ENCODE measurements at places on chromosomes 3 and 15.

DNA sequence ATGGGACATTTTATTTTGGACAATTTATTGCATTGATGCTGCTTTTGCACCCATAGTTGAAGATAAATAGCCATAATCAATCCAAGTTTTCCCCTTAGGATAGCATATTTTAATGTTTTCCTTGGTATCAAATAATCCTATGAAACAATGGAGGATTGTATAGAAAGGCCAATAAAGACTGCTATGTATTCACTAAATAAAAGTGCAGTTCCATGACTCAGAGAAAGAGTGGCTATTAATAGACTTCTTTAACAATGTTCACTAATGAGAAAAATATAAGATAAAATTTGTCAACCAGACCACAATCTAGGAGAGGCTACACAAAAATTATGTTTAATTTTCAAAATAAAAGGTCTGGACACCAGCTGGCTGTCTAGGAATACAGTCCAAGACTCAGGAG, 560.9 kb upstream of the AGTR1 start:
- no peak for DNase-seq

DNA sequence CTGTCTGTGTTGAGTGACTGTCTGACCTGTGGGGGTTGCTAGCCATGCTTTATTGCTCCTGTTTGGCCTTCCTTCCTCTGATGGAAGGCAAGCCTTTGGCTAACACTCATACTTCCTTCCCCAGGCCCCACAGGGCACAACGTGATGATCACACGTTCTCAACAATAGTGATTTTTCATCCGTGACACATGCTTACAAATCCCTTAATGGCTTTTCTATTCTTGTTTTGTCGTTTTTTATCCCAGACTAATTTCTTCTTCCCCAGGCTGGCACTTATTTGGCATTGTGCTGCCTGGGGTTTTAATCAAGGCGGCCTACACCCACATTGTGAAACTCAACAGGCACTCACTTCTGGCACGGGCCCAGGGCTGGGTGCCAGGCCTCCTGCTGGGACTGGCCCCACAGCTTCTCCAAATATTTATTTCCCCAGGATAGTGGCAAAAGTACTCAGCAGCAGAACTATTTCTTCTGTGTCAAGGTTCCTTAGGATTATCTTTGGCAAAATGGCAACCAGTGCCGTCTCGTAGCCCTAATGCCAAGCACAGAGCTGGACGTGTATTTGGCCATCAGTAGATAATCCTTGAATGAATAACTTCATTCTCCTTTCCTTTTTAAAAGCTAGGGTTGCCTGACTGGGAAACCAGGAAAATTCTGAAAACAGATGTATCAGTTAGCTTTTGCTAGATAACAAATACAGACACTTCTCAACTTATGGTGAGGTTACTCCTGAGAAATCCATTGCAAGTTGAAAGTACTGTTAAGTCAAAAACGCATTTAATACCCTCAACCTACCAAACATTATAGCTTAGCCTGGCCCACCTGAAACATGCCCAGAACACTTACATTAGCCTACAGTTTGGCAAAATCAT, 30.6 kb downstream of the CMTM7 start:
- DNase-seq: no peak

GRCh38 chr3:43692971-43693370, 2.2 kb downstream of the ABHD5 start:
- DNase-seq: no peak

DNA sequence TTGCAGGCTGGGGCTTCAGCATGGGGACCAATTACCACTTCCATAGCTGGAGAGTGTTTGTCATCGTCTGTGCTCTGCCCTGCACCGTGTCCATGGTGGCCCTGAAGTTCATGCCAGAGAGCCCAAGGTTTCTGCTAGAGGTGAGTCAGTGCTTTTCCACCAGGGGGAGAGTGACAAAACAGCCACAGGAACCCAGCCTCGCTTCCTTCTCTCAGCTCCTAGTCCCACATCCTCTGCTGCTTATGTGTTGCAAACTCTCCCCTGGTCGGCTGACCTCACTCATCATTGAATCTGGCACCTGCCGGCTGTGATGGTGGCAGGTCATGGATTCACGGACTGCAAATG, 158.3 kb downstream of the SV2B start:
- no peak for DNase-seq

DNA sequence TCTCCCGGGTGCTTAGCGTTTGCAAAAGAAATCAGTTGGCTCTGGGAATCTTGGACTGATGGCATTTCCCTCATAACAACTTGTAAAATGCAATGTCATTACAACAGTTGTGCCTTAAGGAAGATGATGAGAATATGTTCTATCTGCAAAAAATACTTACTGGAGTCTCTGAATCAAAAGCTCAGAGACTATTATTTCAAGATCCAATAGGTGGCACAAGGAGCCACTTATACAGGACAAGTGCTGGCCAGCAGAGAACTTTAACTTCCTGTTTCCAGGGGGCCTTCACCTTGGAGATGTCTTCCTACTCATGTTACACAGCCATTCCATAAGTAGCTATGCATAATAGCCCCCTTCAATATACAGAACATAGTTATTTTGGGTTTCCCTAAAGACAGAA, 8.9 kb upstream of the RPS27L start:
- DNase-seq: no peak

DNA sequence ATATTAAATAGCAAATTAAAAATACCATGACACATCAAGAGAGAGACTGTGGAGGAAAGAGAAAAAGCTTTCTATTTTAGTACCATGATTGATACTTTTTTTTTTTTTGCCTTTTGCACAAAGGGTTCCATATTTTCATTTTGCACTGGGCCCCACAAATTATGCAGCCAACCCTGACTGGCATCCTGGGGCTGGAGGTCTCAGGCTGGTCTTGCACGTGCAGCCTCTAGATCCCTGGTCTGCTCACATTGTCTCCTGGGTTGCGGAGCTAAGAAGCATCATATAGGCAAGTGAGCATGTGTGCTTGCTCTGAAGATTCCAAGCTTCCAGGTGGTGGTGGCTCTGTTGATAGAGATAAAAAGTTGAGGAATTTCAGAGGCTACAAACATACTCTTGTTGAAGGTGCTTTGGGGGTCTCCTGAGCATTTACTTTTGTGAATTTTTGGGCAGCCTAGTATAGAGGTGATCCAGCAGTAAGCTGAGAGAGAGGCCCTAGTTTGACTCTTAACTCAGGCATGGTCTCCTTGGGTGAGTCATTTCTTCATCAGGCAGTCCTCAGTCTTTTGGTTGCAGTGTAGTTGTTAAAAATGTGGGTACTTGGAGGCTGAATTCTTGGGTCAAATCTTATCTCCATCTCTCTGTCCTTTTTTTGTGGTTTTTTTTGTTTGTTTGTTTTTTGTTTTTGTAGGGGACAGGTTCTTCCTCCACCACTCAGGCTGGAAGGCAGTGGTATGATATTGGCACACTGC, 31.3 kb downstream of the SMAD3 start:
- DNase-seq: no peak

GRCh38 chr3:182325213-182325950, 467.9 kb upstream of the ATP11B start:
- no peak for DNase-seq

- DNase-seq: no peak
These were observed 318.5 kb downstream of the EDEM1 start for GRCh38 chr3:5505997-5506396.

- no peak for DNase-seq
These were observed 243.5 kb upstream of the MANF start for GRCh38 chr3:51141573-51141972.

- no peak for DNase-seq
These were observed 199.4 kb upstream of the THBS1 start for GRCh38 chr15:39381517-39381916.

GRCh38 chr3:60277361-60277800, 973.9 kb downstream of the FHIT start:
- DNase-seq: no peak

- no peak for DNase-seq
These were observed 380.6 kb upstream of the C2CD4B start for GRCh38 chr15:62545467-62546227.

- DNase-seq: no peak
These were observed 14.8 kb downstream of the KLHL6 start for GRCh38 chr3:183540501-183541234.

- no peak for DNase-seq
These were observed 129.0 kb downstream of the SERPINI1 start for GRCh38 chr3:167864552-167864874.

DNA sequence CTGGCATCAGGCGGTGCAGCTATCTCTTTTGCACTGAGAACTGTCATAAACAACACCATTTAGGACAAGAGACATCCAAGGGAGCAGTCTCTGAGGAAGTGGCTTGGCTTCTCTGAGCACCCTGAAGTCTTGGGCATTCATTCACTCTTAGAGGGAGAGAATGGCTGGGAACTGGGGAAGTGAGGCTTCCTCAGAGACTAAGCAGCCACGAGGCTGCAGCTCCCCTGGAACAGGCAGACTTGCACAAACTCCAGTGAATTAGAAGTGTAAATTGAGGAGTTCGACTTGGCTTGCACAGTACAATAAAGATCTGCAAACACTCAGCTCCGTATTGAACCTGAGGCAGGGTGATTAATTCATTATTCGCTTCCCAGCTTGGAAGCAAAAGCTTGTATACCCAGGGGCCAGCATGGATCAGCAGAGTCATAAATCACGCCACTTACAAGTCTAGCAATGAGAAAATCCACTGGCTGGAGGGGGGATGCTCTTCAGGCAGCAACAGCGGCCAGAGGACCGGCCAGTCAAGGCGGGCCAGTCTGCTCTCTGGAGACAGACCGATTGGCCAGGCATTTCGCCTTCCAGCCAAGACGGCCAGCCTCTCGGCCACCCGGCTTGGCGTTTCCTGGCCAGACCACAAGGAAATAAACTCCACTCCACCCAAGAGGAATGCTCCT, 118.8 kb upstream of the ADPGK start:
- no peak for DNase-seq

DNA sequence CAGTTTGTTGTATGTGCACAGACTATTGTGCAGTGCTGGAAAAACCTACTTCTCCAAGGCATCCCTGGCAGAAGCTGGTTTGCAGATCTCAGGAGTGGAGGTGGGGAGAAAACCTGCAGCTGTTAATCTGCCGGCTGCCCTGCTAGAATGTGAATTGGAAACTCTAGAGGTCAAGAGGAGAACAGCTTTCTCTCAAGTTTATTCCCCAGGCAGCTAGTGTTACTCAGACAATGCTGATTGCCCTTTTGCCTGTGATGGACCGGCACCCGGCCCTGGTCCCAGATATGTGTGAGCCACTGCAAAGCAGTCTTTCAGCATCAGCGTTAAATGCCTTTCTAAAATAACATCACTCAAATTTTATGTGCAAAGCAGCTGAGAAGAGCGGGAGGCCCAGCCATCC, 129.7 kb upstream of the TPM1 start:
- DNase-seq: no peak

- no peak for DNase-seq
These were observed 12.8 kb upstream of the WDR49 start for GRCh38 chr3:167666563-167666962.

- no peak for DNase-seq
These were observed 50.0 kb upstream of the CORO2B start for GRCh38 chr15:68528626-68529290.

DNA sequence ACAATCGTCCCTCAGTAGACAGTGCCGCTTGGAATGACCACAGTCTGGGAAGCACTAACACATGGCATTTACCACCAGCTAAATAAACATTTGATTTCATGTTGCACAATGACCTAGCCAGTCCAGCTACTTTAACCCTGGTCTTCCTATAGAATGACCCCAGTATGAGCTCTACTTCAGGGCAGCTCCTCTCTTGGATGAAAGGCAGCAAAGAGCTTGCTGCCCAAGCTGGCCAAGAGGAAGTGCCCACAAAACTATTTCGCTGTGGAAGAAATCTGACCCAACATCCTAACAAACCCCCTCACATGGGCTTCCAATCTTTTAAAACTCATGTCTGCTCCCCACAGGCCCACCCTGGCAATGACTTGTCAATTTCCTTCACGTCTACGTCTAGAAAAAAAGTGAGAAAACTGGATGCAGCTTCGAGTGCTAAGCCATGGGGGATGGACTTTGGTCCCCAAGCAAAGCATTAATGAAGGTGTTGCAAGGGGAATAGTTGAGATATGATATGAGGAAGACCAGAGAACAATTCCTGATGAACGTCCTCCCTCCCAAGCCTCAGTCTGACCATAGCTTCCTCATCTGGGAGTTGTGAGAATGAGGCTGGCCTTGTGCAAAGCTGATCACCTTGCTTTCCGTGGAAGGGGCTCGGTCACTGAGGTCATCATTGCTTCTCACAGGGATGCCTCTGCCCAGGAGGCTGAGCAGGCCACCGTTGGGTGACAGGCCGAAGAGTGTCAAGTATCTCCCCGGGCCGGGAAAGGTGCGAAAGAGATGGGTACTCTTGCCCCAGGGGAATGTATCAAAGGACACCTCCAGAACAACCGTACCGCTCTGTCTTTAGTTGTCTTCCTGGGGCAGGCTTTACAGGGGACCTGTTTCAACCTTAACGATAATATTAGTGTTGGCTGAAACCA, 964 bp downstream of the SLC25A20 start:
- no peak for DNase-seq

DNA sequence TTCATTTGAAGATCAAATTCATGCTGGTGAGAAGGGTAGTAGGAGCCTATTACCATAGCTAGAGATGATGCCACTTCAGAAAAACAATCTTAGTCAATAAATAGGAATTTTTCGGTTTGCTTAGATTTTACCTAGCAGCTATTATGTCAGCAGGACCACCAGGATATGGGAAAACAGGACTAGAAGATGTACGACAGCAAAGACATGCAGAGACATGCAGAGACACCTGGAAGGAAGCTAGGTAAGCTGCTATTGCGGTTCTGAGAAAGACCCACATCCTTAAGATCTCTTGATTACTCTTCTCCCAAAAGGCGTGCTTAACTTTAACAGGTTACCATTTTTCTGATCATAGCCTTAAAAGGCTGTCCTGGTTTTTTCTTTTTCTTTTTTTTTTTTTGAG, 64.8 kb upstream of the THSD4 start:
- DNase-seq: no peak

DNA sequence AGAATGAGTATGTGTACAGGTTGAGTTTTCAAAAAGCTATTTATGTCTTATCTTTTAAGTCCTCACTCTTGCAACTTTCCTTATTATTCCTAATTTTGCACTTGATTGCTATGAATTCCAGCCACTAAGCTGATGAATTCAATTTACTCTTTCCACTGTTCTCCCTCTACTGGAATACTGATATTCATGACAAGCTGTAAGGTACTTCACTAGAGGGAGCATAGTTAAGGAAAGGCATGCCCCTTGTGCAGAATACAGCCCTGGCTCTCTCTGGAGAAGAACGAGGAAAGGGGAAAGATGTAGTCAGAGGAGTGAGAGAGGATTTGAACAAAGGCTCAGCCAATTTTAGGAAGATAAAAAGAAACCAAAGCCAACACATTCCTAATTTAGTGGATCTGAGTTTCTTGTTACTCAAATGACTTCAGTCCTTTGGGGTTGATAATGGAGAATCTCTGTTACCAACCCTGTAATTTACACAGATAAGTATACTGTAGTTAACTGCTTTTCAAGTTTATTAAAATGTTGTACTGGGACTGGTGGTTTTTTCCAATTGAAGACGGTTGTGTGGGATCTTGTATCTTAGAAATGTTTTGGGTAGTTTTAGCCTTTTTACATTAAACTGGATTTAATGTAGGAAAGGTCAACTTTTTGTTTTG, 4.0 kb downstream of the SCAANT1 start:
- DNase-seq: no peak
